Activated T-helper 9 cell treated with anti-CD3 and anti-CD28 coated beads, Interleukin-2, amount 50 U/mL, for 16 hours (primary cell): ENCODE measurements at places on chromosomes 2 and 18.

- DNase-seq = no peak
Measured at GRCh38 chr18:79857082-79857671, 59.4 kb downstream of the KCNG2 start.

DNA sequence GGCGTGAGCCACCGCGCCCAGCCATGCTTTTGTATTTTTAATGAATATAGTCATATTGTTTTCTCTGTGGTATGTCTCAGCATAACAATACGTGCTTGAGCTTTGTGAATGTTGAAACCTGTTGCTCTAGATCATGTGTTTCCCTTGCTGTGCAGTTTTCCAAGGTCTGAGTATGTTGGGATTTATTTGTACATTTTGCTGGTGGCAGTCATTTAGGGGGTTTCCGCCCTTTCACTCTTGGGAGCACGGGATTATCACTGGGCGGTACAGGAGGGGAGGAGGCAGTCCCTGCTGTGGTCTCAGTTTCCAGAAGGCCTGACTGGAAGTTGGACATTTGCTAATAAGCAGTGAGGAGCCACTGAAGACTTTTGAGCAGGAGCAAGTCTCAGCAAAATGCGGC is 24.9 kb upstream of the CATIP start:
- no peak for DNase-seq

GRCh38 chr18:77068321-77069312 is 64.0 kb downstream of the MBP start:
- no peak for DNase-seq

GRCh38 chr2:104040771-104041170 is 813.1 kb upstream of the POU3F3 start:
- DNase-seq = no peak

DNA sequence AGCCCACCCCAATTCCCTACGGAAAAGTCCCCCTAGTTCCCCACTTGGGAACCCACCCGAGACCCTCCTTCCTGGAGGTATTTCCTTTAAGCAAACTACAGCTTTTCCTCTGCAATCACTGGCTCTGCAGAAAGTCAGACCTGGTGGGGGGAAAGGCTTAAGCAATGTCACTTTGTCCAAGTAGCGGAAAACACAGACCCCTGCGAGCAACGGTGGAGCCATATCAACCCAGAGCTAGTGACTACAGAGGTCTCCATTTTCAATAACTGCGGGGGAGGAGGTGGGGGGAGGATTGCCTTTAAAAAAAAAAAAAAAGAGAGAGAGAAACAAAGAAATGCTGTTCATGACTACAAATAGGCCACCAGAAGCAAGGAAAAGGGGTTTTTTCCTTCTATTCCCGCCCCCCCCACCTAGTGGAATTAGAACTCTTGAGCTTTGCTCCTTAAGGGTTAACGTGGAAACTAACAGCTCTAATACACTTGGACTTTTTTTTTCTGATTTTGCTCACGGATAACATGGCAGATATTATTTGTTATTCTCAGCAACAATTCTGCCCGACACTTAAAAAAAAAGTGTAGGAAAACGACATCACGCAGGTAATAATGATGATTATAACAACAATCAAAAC is 1.1 kb upstream of the FRZB start:
- no peak for DNase-seq

- DNase-seq = no peak
Measured at GRCh38 chr2:98691303-98691702, 39.6 kb downstream of the MGAT4A start.

DNA sequence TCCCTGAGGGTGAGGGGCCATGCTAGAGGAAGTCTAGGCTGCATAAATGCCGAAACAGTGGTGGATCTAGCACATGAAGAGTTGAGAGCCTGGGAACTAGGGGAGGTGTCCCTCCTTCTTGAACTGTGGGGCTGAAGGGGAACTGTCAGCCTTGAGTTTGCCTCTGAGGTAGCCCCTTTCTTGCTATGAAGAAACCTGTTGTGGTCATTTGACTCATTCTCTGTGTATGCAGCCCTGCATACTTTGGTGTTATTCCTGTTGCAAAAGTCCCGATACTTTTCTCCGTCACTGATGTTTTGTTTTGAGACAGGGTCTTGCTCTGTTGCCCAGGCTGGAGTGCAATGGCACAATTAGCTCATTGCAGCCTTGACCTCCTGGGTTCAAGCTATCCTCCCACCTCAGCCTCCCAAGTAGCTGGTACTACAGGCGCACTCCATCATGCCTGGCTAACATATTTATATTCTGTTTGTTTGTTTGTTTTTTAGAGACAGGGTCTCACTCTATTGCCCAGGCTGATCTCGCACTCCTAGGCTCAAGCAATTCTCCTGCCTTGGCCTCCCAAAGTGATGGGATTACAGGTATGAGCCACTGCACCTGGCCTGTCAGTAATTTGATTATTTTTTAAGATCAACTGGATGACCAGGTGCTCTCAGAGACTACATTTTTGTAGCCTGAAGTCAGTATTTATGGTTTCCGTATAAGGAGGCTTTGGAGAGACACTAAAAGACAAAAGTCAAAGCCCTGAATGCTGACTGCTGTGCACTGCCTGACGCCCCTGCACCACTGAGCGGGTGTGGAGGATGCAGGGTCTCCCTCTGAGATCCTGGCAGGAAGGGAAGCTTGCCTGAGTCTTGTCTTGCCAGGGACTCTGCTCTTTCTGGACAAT is 126.0 kb upstream of the MSH6 start:
- DNase-seq = no peak

- no peak for DNase-seq
Measured at GRCh38 chr2:78982638-78983330, 42.7 kb upstream of the REG3G start.

DNA sequence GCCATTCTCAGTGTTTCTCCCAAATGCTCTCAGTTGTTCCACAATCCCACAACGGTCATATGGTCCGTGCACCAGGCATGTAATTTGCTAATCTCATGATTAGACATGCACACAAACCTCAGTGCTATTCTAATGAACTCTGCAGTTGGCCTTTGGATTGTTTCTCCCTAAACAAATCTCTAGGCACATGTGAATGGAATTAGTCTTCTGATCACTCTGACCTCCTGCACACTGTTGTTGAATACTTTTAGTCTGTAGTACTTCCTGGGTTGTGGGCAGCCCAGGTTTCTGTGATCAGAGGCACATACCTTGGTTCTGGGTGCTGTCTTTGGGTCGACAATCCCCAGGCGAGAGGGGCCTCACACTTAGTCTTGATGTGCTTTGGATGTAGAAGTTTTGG is 498.7 kb upstream of the SPRED2 start:
- no peak for DNase-seq

GRCh38 chr18:13492314-13492713 is 234.0 kb downstream of the FAM210A start:
- no peak for DNase-seq
